ENCODE measurements at places on chromosomes 16 and 17.

DNA sequence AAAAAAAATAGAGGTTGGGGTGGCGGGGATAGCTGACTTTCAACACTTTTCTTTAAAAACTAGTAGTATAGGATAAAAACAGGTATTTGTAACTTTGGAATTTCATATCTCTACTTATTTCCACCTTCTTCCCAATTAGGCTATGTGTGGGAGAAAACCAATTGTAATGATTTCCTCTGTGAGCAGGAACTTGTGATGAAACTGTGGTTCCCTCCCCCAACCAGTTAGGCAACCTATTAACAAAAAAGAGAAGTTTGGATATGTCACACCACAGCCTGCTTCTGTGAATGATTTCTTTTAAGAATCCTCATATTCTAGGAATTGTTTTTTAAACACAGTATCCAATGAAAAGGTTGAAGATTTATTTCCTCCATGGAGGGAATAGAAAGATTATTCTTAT, 1.9 kb downstream of the IGSF6 start:
- no peak for DNase-seq

- no peak for DNase-seq
Observed at GRCh38 chr17:27654136-27654535, 23.1 kb downstream of the LGALS9 start.

DNA sequence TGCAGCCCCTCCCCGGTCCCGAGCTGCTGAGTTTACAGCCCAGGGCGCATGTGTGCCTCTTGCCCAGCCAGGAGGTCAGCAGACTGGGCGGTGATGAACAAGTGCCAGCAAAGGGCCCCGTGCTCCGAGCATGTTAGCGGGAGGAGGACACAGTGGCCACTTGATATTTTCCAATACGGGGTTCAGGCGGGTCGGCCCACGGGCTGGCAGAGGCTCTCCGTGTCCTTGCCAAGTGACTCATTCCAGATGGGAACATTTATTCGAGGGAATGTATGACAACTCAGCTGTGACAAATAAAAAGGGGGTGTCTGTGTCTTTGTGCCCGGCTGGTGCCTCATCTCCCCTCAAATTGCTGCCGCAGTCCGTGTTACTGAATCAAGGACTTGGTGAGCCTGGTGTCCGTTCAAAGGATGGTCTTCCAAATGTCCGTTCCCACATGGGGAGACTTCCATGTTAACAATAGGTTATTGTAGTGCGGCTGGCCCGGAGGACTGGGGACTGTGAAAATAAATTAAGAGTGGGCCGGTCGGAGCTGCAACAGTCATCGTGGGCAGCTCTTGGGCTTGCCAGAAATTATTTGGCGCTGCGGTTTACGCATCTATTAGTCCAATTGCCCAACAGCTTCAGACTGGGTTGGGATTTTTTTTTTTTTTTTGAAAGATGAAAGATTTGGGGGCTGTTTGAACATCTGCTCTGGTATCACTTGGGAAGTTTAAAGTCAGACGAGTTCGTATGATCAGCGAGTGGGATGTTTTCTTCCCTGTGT, 174.0 kb upstream of the CIBAR2 start:
- peak; percentile 51 for DNase-seq

DNA sequence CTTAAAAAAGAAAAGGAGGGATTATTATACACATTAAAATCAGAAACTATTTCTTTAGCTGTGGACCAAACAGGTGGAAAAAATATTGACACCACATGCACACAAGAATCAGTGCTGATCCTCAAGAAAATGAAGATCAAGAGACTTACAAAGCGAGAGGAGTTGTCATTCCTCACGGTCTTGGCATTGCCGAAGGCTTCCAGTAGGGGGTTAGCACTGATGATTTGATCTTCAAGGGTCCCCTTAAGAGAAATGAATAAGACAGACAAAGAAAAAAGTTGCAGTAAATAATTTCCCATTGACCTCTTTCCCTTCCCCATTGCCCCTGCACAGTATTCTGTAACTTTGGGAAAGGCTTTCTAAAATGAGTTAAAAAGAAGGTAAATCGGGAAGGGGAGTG, 6.0 kb downstream of the MYH4 start:
- no peak for DNase-seq

DNA sequence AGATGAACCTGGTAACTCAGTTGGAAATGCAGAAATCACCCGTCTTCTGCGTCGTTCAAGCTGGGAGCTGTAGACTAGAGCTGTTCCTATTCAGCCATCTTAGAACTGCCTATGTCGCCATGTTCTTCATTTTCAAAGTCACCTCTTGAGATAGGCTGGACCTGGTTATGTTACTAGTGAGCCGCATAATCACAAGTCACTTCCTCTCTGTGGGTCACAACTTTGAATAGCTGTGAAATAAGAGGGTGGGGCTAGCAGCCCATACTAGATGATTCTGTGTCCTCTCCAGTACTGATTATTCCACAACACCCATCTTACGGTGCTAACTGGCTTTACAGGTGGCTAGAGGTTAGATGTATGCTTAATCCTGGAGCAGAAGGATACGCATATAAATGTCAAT, 74.2 kb downstream of the VPS53 start:
- DNase-seq, result no peak

- no peak for DNase-seq
Observed at GRCh38 chr17:56700919-56701420, 107.5 kb downstream of the NOG start.

DNA sequence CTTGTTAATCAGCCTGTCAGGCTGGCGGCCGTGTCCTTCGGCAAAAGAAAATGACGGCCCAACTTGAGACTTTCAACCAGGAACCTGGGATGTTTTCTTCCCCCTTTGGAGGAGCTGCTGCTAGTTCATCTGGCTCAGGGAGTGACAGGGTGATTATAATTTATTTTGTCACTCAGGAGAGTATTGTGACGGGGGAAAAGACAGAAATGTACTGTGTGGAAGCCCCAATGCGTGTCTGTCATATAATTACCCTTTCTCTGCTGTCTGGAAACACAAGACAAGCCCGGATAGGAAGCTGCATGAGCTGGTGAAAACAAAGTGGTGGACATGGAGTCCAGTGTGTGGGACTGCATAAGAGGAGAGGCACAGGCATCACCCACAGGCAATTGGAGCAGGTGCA, 326.2 kb upstream of the HSBP1 start:
- DNase-seq, result no peak

DNA sequence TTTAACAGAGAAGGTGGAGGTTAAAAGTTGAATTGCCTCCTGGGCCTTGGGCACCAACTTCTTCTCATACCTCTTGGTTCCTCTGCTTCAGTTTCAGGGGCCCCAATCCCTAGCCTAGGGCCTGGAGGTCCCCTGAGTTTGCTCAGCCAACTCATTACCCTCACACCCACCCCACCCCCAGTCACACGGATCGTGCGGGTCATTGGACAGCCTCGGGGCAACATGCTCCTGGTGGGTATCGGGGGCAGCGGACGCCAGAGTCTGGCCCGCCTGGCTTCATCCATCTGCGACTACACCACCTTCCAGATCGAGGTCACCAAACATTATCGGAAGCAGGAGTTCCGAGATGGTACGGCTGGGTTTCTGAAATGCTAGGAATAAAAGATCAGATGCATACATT, 36.0 kb upstream of the KDM6B start:
- no peak for DNase-seq

- DNase-seq, result peak; percentile 44
Observed at GRCh38 chr16:50644729-50645128, 36.4 kb downstream of the SNX20 start.

DNA sequence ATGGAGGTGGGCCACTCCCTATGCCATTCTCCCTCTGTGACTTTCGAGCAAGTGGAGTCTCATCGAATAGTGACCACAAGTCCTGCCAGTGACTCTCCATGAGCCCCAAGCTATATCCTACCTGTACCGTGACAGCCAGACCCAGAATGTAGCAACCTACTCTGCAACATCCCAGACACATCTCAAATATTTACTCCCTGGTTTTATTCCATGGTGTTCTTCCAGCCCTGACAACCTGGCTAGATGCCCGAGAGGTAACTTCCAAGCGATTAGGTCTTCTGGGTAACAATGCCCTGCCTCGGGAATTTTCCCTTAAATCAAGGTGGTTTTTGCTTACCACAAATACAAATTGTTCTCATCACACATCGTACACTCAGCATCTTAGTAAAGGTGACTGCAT, 211.7 kb downstream of the ZFHX3 start:
- no peak for DNase-seq

GRCh38 chr16:2845116-2845515, 12.9 kb downstream of the PRSS22 start:
- no peak for DNase-seq

- DNase-seq, result no peak
Observed at GRCh38 chr17:47660064-47660492, 10.4 kb downstream of the KPNB1 start.

Measured in mucosa of gallbladder (tissue), 1 donor.